A549 treated with dexamethasone at 1 μM for 4 hours (cell line): ENCODE measurements at places on chromosomes 13 and 19. TPM values are rescaled to one million over a fixed set of nuclear protein-coding genes. Genes with fewer than 3 reads are reported as not detected.

The PLA2G4C gene
- 8.4 to 14.5 TPM (median 12.2 TPM) in 5 replicates for total RNA-seq

The DKKL1 gene
- 0.30 to 0.76 TPM (median 0.55 TPM) in 5 replicates for total RNA-seq

The ONECUT3 gene
- 0.01 TPM in 2 of 5 replicates, not detected in the others for total RNA-seq

The AKAP11 gene
- total RNA-seq, result 4.5 to 8.6 TPM (median 7.1 TPM) in 5 replicates

The PDX1 gene
- total RNA-seq, result 0.06 to 0.12 TPM (median 0.08 TPM) in 5 replicates

The IZUMO1 gene
- total RNA-seq, result not detected in 5 replicates

The LRRC63 gene
- not detected in 5 replicates for total RNA-seq

The FUT3 gene
- 0.07 to 0.11 TPM in 2 of 5 replicates, not detected in the others for total RNA-seq

The FFAR1 gene
- 0.06 TPM in 1 of 5 replicates, not detected in the others for total RNA-seq

The NRTN gene
- 0.46 to 1.8 TPM (median 1.3 TPM) in 5 replicates for total RNA-seq

The ZFP30 gene
- total RNA-seq, result 5.7 to 9.3 TPM (median 8.0 TPM) in 5 replicates

The PTH2 gene
- total RNA-seq, result not detected in 5 replicates

The CBLC gene
- 0.06 TPM in 1 of 5 replicates, not detected in the others for total RNA-seq

The LIN37 gene
- 19.1 to 28.1 TPM (median 22.8 TPM) in 5 replicates for total RNA-seq

The FREM2 gene
- 0.01 TPM in 1 of 5 replicates, not detected in the others for total RNA-seq

The KLF1 gene
- total RNA-seq, result 0.11 TPM in 1 of 5 replicates, not detected in the others

The ACP7 gene
- 0.02 to 0.07 TPM (median 0.05 TPM) in 5 replicates for total RNA-seq

The ARHGEF18 gene
- total RNA-seq, result 50.2 to 86.6 TPM (median 76.5 TPM) in 5 replicates

The ATP4B gene
- not detected in 5 replicates for total RNA-seq

The ZNF599 gene
- 2.0 to 2.6 TPM (median 2.2 TPM) in 5 replicates for total RNA-seq

The FGF22 gene
- 0.26 to 0.68 TPM (median 0.39 TPM) in 5 replicates for total RNA-seq

The PGLYRP2 gene
- not detected in 5 replicates for total RNA-seq

The CYP2S1 gene
- total RNA-seq, result 16.1 to 27.3 TPM (median 23.6 TPM) in 5 replicates

The ZNF614 gene
- 3.0 to 3.8 TPM (median 3.2 TPM) in 5 replicates for total RNA-seq

The HIPK4 gene
- 0.16 to 0.39 TPM (median 0.35 TPM) in 5 replicates for total RNA-seq

The RFPL4A gene
- 0.61 to 1.2 TPM (median 0.88 TPM) in 5 replicates for total RNA-seq

The TFDP1 gene
- total RNA-seq, result 88.7 to 105 TPM (median 101 TPM) in 5 replicates

The ZNF552 gene
- 4.9 to 6.3 TPM (median 5.2 TPM) in 5 replicates for total RNA-seq
